Choroid plexus epithelial cell (primary cell): ENCODE measurements at places on chromosomes 3 and 15.

DNA sequence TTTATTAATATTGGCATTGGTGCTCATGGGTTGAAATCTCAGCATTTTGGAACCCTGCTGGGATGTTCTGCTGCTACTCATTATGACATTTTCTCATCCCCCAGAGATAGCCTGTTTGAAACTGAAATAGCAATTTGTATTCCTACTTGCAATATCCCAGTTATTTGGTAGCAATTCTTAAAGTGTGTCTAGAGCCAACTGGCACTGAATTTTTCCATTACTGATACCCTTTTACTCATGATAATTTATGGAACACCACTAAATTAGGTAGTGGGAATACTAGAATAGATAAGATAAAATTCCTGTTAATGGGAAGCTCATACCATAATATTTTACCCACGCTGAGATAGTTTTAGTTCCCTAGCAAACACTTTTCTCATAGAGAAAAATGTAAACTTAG lies 309.3 kb downstream of the SV2B start:
- DNase-seq: no peak

GRCh38 chr15:35702946-35703495 lies 157.1 kb upstream of the DPH6 start:
- DNase-seq: no peak

DNA sequence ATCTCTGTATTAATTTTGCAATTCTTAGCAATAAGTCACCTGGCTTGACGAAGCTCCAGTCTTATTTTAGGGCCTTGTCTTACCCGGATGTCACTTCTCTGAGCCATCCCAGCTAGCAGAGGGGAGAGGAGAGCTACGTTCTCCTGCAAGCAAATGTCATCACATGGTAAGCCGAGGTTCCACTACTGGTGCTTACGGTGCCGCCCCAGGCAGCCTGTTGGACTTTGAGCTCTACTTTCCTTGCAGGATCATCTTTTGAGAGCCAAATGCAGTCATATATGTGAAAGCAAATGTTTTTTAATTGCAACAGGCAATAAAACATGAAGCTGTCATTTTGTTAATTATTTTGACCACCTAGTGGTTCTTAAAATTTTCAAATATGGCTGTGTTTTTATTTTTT lies 140.9 kb downstream of the FAM43A start:
- no peak for DNase-seq

GRCh38 chr3:148681080-148681479 lies 16.6 kb upstream of the AGTR1 start:
- DNase-seq: peak; percentile 12

GRCh38 chr3:173778251-173778650 lies 380.7 kb downstream of the NLGN1 start:
- DNase-seq: no peak

DNA sequence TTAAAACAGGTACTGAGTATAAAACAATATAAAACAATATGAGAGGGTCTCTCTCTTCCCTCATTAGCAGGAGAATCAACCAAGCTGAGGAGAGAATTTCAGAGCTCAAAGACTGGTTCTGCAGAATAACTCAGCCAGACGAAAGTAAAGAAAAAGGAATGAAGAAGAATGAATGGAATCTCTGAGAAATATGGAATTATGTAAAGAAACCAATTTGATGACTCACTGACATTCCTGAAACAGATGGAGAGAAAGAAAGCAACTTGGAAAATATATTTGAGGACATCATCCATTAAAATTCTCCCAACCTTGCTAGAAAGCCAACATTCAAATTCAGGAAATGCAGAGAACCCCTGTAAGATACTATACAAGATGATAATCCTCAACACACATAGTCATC lies 630.9 kb downstream of the PYDC2 start:
- DNase-seq: peak; percentile 5

DNA sequence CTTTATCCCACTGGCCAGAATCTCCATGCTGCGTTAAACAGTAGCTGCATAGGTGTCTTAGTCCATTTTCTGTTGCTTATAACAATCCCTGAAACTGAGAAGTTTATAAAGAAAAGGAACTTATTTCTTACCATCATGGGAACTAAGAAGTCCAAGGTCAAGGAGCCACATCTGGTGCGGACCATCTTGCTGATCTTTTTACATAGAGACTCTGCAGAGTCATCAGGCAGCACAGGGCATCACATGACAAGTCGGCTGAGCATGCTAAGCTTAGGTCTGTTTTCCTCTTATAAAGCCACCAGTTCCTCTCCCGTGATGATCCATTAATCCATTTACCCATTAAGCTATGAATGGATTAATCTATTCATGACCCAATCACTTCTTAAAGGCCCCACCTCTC lies 22.4 kb upstream of the FAM174B start:
- DNase-seq: peak; percentile 82

GRCh38 chr15:70337277-70338186 lies 239.8 kb upstream of the TLE3 start:
- DNase-seq: no peak

- DNase-seq: no peak
Observed at GRCh38 chr3:43024181-43024885, 45.2 kb downstream of the GASK1A start.

DNA sequence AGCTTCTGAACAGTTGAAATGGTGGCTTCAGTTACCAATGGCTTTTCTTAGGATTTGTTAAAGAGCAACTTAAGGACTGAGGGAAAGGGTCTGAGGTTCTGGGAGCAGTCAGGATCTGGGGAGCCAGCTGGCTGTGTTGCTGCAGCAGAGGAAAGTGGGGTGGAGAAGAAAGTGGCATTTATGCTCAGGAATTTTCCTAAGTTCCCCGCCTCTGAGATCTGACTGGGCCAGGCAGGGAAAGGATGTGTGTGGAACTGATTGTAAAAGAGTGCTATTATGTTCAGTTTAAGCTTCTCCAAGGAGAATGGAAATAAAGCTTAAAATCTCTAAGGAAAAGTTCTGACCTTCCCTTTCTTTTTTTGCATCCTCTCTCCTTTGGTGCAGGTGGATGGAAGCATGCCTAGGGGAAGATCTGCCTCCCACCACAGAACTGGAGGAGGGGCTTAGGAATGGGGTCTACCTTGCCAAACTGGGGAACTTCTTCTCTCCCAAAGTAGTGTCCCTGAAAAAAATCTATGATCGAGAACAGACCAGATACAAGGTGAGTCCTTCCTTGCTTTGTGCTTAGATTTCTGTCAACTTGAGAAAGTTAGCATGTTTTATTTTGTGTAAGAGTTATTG lies 37.8 kb downstream of the IQGAP1 start:
- peak; percentile 26 for DNase-seq

DNA sequence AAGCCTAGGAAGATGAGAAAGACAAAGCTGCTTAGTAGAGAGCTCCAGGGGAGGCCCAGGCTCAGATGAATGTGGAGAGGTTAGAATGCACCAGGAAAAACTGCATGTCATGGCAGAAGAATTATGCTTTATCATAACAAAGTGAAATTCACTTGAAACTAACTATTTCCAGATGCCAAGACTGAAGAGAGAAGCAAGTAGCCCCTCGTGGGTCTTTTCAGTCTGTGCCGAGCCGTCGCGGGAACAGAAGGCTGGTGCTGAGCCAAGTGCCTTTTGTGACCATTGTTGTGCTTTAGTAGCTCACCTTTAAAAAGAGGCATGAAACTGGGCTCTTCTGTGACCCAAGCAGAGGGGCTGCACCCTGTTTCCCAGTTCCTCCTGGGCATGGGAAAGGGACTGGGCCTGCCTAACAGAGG lies 73.2 kb downstream of the CHDH start:
- DNase-seq: peak; percentile 69

- DNase-seq: no peak
Observed at GRCh38 chr15:41908736-41909461, 15.0 kb upstream of the SPTBN5 start.

DNA sequence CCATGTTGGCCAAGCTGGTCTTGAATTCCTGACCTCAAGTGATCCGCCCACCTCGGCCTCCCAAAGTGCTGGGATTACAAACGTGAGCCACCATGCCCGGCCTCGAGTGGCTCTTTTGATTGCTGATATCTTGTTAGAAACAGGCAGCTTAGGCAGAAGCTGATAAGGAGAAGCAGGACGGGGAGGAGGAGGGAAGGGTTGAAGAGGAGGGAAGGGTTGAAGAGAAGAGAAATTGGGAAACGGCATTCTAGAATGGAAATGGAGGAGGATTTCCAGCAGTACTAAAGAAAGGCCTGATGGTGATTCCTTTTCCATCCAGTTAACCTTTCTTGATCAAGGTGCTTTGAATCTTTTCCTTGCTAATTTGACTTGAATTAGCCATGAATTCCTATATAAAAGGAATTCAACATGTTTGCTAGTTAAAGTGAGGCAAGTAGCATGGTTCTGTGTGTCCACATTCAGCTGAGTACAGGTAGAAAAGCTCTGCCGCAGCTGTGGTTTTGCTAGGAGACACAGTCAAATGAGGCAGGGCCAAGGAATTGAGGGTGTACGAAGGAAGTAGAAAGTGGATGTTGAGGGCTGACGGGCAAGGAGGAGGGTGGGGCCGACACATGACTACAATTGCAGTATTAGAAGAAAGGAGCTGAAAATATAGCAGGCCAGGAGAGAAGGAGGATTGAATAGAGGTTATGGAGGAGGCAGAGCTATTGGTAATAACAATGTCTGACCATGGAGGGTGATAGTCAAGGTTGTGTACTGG lies 27.2 kb upstream of the ATP1B3 start:
- no peak for DNase-seq

DNA sequence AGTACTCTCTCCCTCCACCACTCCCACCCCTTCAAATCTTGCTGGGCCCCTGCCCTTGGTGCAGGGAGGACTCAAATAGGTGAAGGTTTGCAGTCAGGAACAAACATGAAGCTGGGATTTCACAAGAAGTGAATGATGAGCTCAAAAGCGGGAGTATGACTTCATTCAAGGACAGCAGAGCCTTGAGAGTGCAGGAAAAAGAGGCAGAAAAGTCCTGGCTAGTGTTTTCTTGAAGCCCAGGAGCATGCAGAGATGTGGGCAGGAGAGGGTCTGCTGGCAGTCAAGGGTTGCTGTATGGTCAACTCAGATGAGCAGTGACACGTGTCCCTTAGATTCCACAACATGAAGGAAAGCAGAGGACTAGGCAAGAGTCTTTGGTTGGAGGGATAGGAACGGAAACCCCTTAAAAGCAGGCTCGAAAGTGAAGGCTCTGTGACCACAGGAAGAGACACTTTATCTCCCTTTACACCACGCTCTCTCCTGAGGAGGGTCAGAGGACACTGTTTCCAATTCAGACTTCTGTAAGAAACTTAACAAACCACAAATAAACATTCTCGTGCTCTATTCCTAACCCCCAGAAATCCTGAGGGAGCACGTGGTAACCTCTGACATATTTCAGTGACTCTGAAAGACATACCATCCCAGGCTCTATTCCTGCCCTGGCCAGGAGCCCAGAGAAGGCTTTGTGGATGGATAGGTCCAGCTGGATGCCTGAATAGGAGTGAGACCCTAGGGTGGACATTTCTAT lies 168.0 kb upstream of the NDN start:
- no peak for DNase-seq

DNA sequence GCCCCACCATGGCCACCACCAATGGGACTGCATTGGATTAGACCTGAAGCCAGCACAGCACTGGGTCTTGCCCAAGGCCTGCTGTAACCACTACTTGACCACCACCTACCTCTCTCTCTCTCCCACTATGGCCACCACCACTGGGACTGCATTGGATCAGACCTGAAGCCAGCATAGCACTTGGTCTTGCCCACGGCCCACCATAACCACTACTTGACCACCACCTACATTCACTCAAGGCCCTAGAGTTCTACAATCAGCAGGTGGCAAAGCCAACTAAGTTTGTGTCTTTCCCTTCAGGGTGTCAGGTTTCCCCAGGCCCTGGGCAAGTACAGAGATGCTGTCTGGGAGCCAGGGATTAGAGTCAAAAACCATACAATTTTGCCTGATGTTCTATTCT lies 57.6 kb downstream of the ESYT3 start:
- no peak for DNase-seq

- peak; percentile 98 for DNase-seq
Observed at GRCh38 chr15:52246686-52247431, 48.7 kb downstream of the MYO5C start.
